GM23248 (cell line): ENCODE measurements at places on chromosomes 3 and 15. TPM values are rescaled to one million over a fixed set of nuclear protein-coding genes. Genes with fewer than 3 reads are reported as not detected.
A peak's percentile ranks its signal among the peaks of the same experiment; 100 is the strongest.

DNA sequence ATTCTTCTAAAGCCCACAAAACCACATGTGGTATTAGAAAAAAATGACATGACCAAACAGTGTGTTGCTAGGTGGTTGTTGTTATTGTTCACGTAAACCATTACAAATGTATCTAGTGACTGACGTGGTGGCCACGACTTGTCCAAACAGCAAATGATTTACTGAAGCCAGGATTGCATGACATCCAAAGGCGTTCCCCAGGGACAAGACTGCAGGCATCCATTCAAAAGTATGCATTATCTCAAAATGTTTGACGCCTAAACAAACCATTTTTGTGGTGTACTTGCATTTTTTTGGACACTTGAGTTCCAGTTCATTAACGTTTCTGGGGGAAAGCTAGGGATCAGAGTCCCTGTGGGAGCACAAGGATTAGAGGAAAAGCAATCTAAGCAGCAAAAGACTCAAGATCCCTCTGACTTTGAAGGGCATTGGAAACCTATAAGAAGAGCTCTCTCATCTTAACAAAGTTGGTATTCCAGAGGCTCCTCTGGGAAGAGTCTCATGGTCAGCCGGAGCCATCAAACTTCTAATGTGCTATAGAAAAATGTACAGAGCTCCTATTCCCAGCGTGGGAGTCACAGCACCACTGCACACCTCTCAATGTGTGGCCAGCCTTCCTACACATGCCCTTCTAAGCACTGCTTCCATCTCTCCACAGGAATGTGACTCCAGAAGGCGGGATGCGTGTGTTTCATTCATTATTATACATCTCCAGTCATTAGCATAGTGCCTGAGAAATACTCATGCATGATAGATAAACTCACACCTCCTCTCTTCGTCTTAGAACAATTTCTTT, 62.9 kb downstream of the FBN1 start:
- H3K27ac ChIP-seq, result peak overlapping the region; percentile 92
- peaks cover 77% of the 10 kb centered on the region for H3K4me1 ChIP-seq
- H3K4me3 ChIP-seq, result no peak overlapping the region
- DNase-seq, result peak; percentile 95
- H3K27me3 ChIP-seq, result no peaks in the 10 kb centered on the region

GRCh38 chr3:53944028-53944427, 52.4 kb upstream of the SELENOK start:
- no peaks in the 10 kb centered on the region for H3K36me3 ChIP-seq
- H3K27ac ChIP-seq, result no peak overlapping the region

GRCh38 chr3:66350601-66351000, 129.8 kb downstream of the SLC25A26 start:
- H3K27me3 ChIP-seq, result no peaks in the 10 kb centered on the region
- peak; percentile 36 for DNase-seq
- H3K4me3 ChIP-seq, result no peak overlapping the region

DNA sequence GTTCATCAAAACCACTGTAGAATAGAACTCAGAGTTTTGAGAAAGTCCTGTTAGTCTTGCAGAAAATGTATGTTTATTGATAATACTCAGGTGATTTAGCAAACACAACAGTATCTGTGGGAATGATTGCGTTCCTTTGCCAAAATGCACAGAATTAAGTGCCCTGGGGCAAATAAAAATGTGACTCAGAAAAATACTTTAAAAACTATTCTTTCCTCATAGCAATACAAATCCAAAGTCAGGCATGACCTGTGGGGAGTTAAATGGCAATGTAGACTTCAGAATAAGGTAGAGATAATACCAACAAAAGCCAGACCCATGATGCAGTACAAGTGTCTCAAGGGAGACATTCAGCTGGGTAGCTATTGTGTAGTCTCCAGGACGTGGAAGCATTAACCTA, 72.3 kb upstream of the SNTN start:
- H3K27ac ChIP-seq, result no peak overlapping the region
- no peak for DNase-seq
- no peaks in the 10 kb centered on the region for H3K27me3 ChIP-seq
- no peaks in the 10 kb centered on the region for H3K36me3 ChIP-seq
- peaks cover 9% of the 10 kb centered on the region; the same call in 1 of the 2 replicates for H3K4me1 ChIP-seq
- no peak overlapping the region for H3K4me3 ChIP-seq

DNA sequence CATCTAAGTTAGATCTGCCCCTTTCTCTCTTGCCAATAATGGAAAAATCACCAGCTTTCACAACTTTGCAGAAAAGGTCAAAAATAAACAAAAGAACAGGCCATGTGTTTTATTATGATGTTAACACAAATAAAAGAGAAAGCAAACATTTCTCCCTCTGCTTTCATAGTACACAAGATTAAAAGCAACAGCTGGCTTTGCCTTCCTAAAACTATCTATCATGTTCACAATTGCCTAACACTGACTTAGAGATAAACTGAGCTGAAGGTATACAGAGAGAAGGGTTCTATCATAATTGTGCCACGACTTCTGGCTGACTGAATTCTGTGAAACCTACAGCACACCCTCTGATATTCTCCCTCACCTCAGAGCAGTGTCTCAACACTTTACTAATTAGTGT, 29.4 kb downstream of the AADAC start:
- no peak overlapping the region for H3K27ac ChIP-seq
- no peak for DNase-seq
- H3K4me1 ChIP-seq, result 0 out of 2 replicates have a peak, but pooled peaks cover 7% of the 10 kb centered on the region
- H3K27me3 ChIP-seq, result no peaks in the 10 kb centered on the region
- no peaks in the 10 kb centered on the region for H3K36me3 ChIP-seq

DNA sequence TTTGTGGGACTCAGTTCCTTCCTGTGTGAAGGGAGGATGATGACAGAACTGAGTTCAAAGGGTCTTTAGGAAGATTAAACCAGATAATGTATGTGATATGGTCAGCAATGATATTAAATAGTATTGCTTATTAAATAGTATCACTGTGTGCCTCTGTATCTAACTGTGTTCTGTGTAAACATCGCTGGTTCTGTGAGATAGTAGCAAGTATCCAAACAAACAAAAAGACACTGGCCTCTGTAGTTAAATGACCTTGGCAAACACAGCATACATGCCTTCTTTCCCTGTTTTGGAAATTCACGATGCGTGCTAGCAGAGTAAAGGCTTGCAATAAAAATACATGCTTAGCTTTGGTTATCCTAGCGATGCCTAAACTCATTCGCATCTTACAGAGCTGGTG, 76.1 kb downstream of the MESD start:
- no peak overlapping the region for H3K4me3 ChIP-seq
- H3K27ac ChIP-seq, result no peak overlapping the region; the same call in 1 of the 2 replicates
- H3K27me3 ChIP-seq, result no peaks in the 10 kb centered on the region
- no peak for DNase-seq

The C3orf85 gene
- not detected in 2 replicates for total RNA-seq

The LDHAL6B gene
- total RNA-seq, result not detected in 2 replicates
